B cell (primary cell): ENCODE measurements at places on chromosomes 2 and 18.

- H3K27ac ChIP-seq = no peak overlapping the region
- no peaks in the 10 kb centered on the region for H3K4me1 ChIP-seq
- no peaks in the 10 kb centered on the region for H3K27me3 ChIP-seq
- H3K4me3 ChIP-seq = no peak overlapping the region
- peaks cover 9% of the 10 kb centered on the region for H3K36me3 ChIP-seq
Observed at GRCh38 chr2:69375494-69376353, 11.3 kb downstream of the GFPT1 start.

DNA sequence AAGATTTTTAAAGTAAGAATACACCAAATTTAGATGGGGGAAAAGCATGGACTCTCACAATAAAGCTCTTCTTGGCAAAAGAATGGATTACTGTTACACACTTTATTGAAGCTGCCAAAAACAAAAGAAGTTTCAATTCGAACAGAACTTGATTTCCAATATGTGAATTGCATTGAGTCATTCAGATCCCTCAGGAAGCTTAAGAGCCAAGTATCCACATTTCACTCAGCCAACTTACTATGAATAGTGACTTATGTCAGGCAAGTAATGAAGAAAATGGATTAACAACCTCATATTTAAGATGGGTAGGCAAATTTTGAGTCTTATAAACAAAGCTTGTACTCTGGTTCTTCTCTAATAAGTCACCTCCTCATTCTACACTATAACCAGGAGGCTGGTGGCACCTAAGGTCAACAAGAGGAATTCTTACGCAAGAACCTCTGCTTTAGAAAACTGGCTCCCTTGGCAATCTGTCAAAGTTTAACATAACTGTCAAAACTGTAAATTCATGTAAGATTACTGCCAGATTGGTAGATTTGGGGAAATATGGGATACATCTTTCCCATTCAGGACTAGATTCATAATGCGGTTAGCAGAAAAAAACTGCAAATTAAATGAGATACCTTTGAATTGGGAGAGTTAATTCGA lies 6.0 kb downstream of the HADHA start:
- no peak for DNase-seq
- no peak overlapping the region for H3K4me3 ChIP-seq
- no peak overlapping the region for H3K27ac ChIP-seq
- peaks cover 9% of the 10 kb centered on the region for H3K36me3 ChIP-seq
- H3K27me3 ChIP-seq = no peaks in the 10 kb centered on the region

- H3K4me1 ChIP-seq = peaks cover 23% of the 10 kb centered on the region
- H3K36me3 ChIP-seq = no peaks in the 10 kb centered on the region
- H3K27ac ChIP-seq = no peak overlapping the region
- H3K4me3 ChIP-seq = no peak overlapping the region
- no peak for DNase-seq
- H3K27me3 ChIP-seq = no peaks in the 10 kb centered on the region
Observed at GRCh38 chr2:111161971-111162370, 41.3 kb downstream of the BCL2L11 start.

DNA sequence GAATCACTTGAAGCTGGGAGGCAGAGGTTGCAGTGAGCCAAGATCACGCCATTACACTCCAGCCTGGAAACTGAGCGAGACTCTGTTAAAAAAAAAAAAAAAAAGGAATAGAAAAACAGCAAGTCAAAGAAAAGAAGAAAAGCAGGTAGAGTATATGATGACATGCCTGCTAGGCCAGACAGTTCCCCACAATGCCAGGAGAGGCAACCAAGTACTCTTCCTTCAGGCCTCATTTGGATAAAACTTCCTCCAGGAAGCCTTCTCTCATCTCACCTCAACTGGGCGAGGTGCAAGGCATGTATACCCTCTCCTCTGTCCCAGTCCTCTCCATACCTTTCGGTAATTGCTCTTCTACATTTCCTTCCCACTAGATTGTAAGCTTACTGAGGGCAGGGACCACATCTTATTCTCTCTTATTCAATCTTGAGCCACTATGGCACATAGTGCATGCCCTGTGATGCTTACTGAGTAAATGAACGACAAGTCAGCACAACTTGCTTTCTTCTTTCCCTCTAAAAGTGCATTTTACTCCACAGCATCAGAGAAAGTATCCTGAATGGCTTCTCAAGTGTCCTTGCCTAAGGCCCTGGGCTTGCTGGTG lies 10.1 kb upstream of the SPRED2 start:
- H3K36me3 ChIP-seq = no peaks in the 10 kb centered on the region
- H3K27ac ChIP-seq = no peak overlapping the region
- no peak overlapping the region for H3K4me3 ChIP-seq
- no peak for DNase-seq
